ENCODE measurements at places on chromosomes 13 and 19.

DNA sequence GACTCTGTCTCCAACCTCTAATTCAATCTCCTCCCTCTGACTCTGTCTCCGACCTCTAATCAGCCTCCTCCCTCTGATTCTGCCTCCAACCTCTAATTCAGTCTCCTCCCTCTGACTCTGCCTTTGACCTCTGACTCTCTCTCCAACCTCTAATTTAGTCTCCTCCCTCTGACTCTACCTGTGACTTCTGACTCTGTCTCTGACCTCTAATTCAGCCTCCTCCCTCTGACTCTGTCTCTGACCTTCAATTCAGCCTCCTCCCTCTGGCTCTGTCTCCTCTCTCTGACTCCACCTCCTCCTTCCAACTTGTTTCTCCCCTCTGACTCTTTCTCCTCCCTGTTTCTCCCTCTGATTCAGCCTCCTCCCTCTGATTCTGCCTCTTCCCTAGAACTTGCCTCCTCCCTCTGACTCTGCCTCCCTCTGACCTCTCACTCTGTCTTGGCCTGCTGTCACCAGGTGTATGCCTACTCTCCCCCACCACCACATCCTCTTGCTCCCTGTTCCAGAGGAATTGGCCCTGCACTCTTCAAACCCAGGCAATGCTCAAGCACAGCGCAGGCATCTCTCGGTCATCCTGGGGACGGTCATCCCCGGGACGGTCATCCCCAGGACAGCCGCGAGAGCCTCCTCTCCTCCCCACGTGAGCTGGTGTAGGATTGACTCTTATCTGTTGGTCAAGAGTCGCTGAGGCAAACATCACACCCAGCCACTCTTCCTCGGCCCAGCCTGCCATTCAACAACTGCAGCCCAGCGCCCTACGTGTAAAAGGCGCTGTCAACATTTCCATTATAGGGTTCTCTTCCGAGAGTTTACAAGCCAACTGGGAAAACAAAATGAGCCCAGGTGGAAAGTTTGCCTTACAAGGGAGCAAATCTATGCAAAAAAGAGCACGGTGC lies 60.2 kb downstream of the ZIC5 start:
- DNase-seq, result no peak

DNA sequence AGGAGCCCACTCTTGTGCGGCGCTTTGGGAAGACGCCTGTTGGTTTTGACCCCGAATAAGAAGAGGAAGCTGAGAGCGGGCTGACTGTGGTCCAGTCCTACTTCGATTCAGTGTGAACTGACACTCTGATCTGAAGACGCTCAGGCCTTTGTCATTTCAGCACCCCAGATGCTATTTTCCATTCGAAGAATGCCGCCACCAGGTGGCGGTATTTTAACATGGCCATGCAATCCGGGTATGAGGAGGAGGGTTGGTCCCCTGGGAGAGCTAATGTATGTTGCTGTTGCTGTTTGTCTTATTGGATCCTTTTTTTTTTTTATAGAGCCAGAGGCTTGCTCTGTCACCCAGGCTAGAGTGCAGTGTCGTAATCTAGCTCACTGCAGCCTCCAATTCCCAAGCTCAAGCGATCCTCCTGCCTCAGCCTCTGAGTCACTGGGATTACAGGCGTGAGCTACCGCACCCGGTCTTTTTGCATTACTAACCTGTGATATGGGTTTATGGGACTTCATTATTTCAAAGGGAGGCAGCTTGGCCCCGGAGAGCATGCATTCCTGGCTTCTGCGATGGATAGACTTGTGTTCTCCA lies 803 bp upstream of the TIMM44 start:
- peak; percentile 82 for DNase-seq

DNA sequence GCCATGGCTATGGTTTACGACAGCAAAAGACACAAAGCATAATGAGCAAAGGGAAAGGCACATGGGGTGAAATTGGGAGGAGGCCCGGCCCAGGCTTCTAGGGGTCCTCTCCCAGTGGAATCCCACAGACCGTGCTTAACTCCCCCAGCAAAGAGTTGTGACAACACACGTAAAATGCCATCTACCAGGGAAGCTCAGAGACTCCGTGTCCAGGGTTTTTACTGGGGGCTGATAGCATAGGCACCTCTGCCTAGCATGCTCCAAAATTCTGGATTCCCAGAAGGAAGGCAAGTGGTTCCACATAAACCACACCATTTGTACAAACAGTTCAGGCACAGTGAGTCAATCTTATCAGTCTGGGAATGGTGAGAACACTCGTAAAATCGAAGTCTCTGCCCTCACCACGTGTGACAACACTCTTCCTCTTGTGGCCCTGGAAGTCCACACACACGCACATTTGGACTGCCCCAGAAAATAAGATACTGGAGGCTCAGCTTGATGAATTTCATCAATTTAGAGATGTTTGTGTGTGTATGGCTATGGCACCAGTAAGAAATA lies 34.9 kb downstream of the RHPN2 start:
- DNase-seq, result no peak

DNA sequence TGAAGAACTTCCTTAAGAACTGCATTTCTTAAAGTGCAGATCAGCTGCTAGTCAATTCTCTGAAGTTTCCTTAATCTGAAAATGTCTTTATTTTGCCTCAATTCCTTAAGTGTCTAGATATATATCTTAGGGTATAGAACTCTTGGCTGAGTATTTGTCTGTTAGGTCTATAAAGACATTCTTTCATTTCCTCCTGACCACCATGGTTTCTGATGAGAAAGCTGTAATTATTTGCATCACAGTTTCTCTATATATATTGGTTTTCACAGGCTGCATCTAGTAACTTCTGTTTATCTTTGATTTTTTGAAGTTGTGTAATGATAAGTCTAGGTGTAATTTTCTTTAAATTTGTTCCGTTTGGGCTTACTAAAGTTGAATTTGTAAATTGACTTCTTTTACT lies 15.2 kb downstream of the NDFIP2 start:
- no peak for DNase-seq

DNA sequence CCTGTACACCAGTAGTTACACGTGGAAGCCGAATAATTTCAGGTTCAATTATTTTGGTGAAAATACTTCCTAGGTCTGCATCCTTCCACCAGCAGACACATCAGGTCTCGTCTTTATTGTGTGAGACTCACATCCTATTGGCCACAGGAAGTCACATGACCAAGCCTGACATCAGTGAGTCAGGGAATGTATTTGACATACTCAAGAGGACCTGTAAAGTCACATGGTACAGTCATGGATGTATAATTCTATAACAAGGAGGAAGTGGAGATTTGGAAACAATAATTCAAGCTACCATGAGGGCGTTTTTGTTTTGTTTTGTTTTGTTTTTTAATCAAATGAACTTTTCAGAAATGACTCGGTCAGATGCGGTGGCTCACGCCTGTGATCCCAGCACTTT lies 9.3 kb upstream of the HIF3A start:
- no peak for DNase-seq

- DNase-seq, result no peak
Measured at GRCh38 chr13:67155898-67156722, 74.0 kb downstream of the PCDH9 start.

DNA sequence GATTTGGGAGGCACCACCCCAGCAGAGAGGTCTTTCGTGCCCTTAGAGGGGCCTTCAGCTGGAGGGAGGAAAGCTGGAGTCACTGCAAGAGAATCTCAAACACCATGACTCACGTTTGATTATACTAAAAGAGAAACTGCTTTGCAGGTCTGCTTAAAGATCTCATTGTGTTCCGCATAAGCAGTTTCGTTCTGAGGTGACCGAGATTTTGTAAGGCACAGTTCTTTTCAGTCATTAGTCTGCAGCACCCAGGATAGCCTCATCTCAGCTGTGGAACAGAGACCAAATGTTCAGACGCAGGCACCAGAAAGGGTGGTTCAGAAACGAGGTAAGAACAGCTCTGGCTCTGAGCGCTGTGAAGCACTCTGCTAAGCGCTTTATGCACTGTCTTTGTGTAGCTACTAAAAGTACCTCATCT lies 71.2 kb upstream of the GTF3A start:
- peak; percentile 56 for DNase-seq

- no peak for DNase-seq
Measured at GRCh38 chr13:57820924-57821323, 189.4 kb downstream of the PCDH17 start.

DNA sequence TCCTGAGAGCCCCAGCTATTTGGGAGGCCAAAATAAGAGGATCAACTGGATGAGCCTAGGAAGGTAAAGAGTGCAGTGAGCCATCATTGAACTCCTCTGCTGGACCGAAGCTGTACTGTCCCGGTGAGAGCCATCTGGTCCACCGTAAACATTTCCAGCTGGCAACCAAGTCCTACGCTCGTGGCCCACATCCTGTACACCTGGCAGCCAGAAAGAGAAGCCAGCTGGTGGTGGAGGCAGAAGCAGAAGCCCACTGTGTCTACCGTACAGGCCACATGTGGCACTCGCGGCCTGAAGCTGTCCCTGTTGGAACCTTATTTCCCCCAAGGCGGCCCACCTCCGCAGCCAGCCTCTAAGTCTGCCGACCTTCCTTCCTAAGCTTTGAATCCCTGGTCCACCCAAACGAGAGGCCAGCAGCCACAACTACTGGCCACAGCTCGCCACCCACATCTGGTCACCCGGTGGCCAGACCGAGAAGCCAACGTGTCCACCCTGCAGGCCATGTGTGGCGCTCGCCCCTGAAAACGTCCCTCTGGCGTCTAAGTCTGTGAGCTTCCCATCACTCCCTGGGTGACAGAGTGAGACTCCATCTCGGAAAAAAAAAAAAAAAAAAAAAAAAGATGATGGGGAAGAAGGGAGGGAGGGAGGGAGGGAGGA lies 14.2 kb upstream of the ZNF91 start:
- no peak for DNase-seq

GRCh38 chr13:39760521-39760920 lies 105.1 kb downstream of the COG6 start:
- DNase-seq, result no peak

DNA sequence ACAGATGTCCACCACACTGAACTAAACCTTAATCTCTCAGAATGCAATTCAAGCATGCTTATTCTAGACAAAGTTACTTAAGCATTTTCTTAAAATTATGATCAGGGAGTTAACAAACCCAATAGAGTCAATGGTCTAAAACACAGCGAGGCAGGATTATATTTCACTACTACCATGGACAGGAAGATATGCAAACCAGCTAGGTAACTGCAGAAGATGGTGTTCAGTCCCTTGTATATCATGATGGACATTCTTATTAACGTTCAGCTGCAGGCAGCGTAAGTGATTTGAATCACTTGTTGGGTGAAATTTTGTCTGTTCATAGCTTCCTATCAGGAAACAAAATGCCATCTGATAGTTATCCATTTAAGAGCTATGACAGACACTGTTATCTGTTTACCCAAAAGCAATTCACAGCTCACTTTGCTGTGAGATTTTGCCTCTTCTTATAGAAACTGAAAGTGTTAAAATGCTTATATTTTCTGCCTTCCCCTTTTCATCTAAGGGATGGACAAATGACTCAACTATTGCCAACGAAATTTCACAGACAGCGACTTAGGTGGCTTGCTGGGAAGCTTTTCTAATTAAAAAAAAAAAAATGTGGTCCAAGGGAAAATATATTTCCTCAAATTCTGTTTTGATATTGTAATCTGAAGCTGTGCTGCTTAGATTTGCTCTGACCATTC lies 591.9 kb downstream of the DACH1 start:
- no peak for DNase-seq

- no peak for DNase-seq
Measured at GRCh38 chr13:50636007-50636704, 207.3 kb downstream of the DLEU7 start.

DNA sequence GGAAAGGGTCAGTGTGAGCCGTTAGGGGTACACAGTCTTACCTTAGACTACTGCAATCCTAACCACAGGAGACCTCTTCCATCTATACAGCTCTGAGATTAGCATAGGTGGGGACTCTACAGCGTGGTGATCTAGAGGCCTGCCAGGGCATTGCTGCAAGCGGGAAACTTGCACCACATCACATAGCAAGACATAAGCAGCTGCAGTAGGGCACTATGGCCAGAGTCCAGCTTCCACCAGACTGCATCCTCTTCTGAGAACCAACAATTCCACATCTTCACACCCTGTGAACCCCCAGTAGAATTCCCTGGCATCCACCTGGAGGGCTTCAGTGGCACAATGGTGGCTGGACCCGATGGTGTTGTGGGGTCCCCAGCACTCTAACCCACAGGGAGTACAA lies 1564.3 kb upstream of the PRR20A start:
- DNase-seq, result no peak
